ENCODE measurements at places on chromosomes 5 and 9. TPM values are rescaled to one million over a fixed set of nuclear protein-coding genes. Genes with fewer than 3 reads are reported as not detected.

GABRA6 gene
- not detected for total RNA-seq

TMC1 gene
- total RNA-seq: 0.02 TPM

PLK2 gene
- 15.1 TPM for total RNA-seq

MIGA2 gene
- 8.9 TPM for total RNA-seq

TMEM252 gene
- total RNA-seq: not detected

FAM120A gene
- total RNA-seq: 41.8 TPM

DNAH5 gene
- total RNA-seq: 0.09 TPM

SH2D3C gene
- not detected for total RNA-seq

SPAG8 gene
- total RNA-seq: 0.27 TPM

GABRA1 gene
- not detected for total RNA-seq

CXCL14 gene
- not detected for total RNA-seq

ABCA2 gene
- total RNA-seq: 0.72 TPM
